Adrenal gland (tissue), 19 donors: ENCODE measurements at places on chromosomes 3 and 15. TPM values are rescaled to one million over a fixed set of nuclear protein-coding genes. Genes with fewer than 3 reads are reported as not detected.

GRCh38 chr3:71578054-71578751 lies 5.3 kb downstream of the FOXP1 start:
- no peak for DNase-seq
- no peak overlapping the region for H3K4me3 ChIP-seq
- H3K27ac ChIP-seq = no peak overlapping the region
- no peaks in the 10 kb centered on the region for H3K36me3 ChIP-seq
- H3K27me3 ChIP-seq = no peaks in the 10 kb centered on the region

Gene STAB1
- total RNA-seq = 452 TPM

- no peaks in the 10 kb centered on the region for H3K27me3 ChIP-seq
- H3K27ac ChIP-seq = no peak overlapping the region
- H3K4me1 ChIP-seq = no peaks in the 10 kb centered on the region
- no peaks in the 10 kb centered on the region for H3K36me3 ChIP-seq
Observed at GRCh38 chr3:41792806-41793205, 169.1 kb downstream of the ULK4 start.

DNA sequence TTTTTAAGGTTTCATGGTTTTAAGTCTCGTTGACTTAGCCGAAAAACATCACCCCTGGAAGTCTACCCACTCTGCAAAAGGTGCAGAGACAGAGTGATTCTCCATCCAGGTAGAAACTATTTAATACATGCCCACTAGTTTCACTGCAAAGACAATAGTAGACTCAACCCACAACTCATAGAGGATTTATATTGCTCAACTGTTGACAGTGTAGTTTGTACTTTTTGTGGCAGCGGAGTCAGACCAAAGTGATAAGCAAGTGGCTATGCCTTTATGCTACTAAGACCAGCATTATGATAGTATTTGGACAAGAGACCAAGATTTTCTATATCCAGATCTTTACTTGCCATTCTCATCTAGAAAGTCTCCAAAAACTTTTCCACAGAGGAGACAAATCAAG lies 98.8 kb upstream of the ZBTB20 start:
- H3K4me3 ChIP-seq = no peak overlapping the region
- no peaks in the 10 kb centered on the region for H3K27me3 ChIP-seq
- H3K27ac ChIP-seq = no peak overlapping the region
- no peaks in the 10 kb centered on the region for H3K4me1 ChIP-seq

DNA sequence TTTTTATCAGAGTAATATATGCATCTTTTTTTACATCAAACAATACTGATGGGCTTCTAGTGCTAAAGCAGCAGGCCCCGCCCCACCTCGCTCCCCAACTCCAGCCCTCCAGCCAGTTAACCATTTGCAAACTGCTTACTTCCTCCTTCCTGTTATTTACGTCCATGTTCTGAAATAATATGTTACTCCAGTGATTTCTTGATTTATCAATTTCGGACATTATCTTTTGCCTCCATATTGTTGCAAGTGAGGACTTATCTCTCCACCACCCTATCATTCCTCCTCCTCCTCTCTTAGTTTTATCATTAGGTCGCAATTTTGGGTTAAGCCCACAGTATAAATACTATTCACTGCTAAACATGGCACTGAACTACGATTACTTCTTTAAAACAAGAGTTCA lies 39.5 kb downstream of the ZNF710 start:
- H3K4me1 ChIP-seq = peaks cover 32% of the 10 kb centered on the region
- H3K36me3 ChIP-seq = no peaks in the 10 kb centered on the region
- no peaks in the 10 kb centered on the region for H3K27me3 ChIP-seq

DNA sequence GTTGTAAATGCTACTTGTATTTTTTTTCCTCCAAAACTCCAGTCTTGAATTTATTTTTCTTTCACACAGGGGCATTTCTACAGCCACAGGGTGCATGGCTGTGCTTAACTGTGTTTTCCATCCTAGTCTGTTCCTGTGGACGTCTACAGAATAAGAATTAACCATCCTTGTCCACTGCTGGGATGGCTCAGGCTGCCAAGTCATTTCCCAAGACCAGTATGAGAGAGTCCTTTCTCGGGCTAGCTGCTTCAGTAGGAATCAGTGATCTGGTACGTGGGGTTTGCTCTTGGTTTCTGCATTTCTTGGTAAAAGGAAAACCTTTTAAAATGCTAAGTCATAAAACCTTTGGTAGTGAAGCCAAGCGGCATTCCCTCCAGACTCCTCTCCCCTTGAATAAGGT lies 29.8 kb downstream of the CHDH start:
- no peak overlapping the region for H3K4me3 ChIP-seq
- H3K27me3 ChIP-seq = no peaks in the 10 kb centered on the region
- no peaks in the 10 kb centered on the region for H3K4me1 ChIP-seq
- no peak overlapping the region for H3K27ac ChIP-seq
- H3K36me3 ChIP-seq = peaks cover 19% of the 10 kb centered on the region

Gene PYGO1
- 9.4 TPM for total RNA-seq

- DNase-seq = no peak
- no peak overlapping the region for H3K4me3 ChIP-seq
- no peaks in the 10 kb centered on the region for H3K4me1 ChIP-seq
- no peak overlapping the region for H3K27ac ChIP-seq
- no peaks in the 10 kb centered on the region for H3K36me3 ChIP-seq
Observed at GRCh38 chr3:18410205-18410604, 14.9 kb downstream of the SATB1 start.

DNA sequence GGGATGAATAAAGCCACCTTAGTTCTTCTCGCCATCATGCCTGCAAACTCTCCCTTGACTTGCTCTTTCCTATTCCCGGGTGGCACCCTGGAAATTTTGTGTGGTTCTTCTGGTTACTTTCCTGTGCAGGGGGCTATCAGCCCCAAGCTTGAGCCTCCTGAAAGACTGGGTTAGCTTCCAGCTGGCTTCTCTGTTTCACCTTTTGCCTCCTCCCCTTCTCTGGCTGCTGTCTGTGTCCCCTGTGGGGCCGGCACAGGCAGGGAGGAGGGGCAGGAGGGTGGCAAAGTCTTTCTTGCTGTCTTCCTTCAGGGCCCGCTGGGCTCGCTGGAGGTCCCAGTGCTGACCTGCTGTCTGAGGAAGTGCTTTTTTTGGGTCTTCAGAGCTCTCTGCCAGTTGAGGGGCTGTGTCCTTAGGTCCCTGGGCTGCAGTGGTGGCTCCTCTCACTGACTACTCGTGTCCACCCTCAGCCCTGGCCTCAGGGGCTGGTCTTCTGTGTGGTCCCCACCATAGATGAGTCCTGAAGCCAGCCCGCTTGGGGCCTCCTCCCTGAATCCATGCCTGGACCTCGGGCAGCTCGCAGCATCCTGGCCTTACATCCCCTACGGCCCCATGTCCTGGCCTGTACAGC lies 196.5 kb downstream of the KLF13 start:
- no peak overlapping the region for H3K27ac ChIP-seq
- no peaks in the 10 kb centered on the region for H3K4me1 ChIP-seq
- H3K36me3 ChIP-seq = no peaks in the 10 kb centered on the region

DNA sequence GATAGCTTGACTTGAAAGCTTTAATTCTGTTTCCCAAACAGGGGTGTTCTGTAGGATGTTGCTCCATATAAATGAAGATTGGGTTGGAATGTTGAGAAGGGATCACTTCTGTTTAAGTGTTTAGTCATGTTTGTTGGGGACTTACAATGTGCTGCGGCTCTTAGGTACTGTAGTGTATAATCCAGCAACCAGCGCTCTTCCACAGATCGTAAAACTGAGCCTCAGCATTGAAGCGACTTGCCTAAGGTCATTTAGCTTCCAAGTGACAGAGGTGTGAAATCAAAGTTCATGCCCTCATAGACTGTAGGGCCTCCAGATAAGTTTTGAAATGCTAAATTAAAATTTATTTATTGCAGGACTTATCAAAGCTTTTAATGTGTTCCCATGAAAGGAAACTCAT lies 1.8 kb downstream of the MKRN2 start:
- no peaks in the 10 kb centered on the region for H3K36me3 ChIP-seq
- no peak for DNase-seq
- no peak overlapping the region for H3K27ac ChIP-seq
- peaks cover 11% of the 10 kb centered on the region for H3K4me1 ChIP-seq

DNA sequence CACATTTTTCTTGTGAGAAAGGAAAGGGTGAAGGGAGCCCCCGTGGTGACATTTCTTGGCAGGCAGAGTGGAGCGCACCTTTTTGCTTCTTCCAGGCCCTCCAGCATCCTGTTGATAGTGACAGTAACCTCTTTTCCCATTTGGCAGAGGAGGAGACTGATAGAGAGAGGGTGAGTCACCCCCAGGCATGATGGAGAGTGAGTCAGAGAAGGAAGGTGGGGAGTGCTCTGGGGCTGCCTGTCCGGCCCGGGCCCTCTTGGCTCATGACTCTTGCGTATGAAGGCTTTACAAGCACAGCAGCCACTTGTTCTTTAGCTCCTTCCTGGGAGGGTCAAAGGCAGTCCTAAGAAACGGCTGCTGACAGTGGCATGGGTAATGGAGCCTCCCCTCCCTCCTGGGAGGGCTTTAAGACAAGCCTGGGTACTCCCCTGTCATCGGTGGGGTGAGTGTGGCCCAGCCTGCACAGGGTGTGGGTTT lies 16.0 kb downstream of the ANKRD63 start:
- no peaks in the 10 kb centered on the region for H3K27me3 ChIP-seq
- peaks cover 4% of the 10 kb centered on the region for H3K36me3 ChIP-seq
- peak overlapping the region; percentile 84 for H3K27ac ChIP-seq
- DNase-seq = peak; percentile 91

- no peak overlapping the region for H3K4me3 ChIP-seq
- peak; percentile 89 for DNase-seq
Observed at GRCh38 chr3:185656321-185656840, 70.3 kb downstream of the SENP2 start.
